ENCODE measurements at places on chromosomes 1 and 21. TPM values are rescaled to one million over a fixed set of nuclear protein-coding genes. Genes with fewer than 3 reads are reported as not detected.

GRCh38 chr1:208347191-208347590 is 103.0 kb upstream of the PLXNA2 start:
- H3K4me3 ChIP-seq = no peak overlapping the region
- H3K36me3 ChIP-seq = no peaks in the 10 kb centered on the region
- no peak overlapping the region for H3K27ac ChIP-seq
- no peaks in the 10 kb centered on the region for H3K27me3 ChIP-seq
- no peak for DNase-seq
- no peaks in the 10 kb centered on the region for H3K4me1 ChIP-seq

- no peak overlapping the region for H3K27ac ChIP-seq
- no peaks in the 10 kb centered on the region for H3K27me3 ChIP-seq
- no peak for DNase-seq
- no peak overlapping the region for H3K4me3 ChIP-seq
Measured at GRCh38 chr1:100027212-100027611, 57.4 kb downstream of the SLC35A3 start.

- H3K36me3 ChIP-seq = no peaks in the 10 kb centered on the region
- no peaks in the 10 kb centered on the region for H3K27me3 ChIP-seq
- H3K27ac ChIP-seq = no peak overlapping the region
- H3K4me1 ChIP-seq = 0 out of 2 replicates have a peak, but pooled peaks cover 4% of the 10 kb centered on the region
Measured at GRCh38 chr1:83641796-83642443, 357.0 kb downstream of the TTLL7 start.

DNA sequence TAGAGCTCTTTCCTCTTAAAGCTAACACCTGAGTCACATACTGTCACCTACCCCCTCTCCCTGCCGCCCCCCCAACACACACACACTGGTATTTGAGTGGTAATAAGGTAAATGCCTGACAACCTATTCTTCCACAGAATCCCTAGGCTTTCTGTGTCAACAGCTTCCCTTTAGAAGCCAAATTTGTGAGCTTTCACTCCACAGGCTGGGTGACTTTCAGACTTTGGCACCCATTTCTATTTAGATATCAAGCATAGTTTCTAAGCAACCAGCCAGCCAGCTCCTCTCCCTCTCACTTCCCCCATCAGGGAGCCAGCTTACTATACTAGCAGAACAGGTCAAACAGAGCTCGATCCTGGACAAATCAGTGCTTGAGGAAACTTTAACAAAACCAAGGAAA is 3.2 kb upstream of the C1orf74 start:
- peak; percentile 47 for DNase-seq
- no peaks in the 10 kb centered on the region for H3K36me3 ChIP-seq
- H3K4me1 ChIP-seq = peaks cover 9% of the 10 kb centered on the region
- no peak overlapping the region for H3K4me3 ChIP-seq
- H3K27ac ChIP-seq = no peak overlapping the region

The NCMAP gene
- not detected for total RNA-seq

The KRTAP19-6 gene
- not detected for total RNA-seq

All from GM23248 (cell line).